ENCODE measurements at places on chromosomes 2 and 18. TPM values are rescaled to one million over a fixed set of nuclear protein-coding genes. Genes with fewer than 3 reads are reported as not detected.

Gene VWA3B
- total RNA-seq = not detected

Gene ADD2
- total RNA-seq = 7.0 TPM

Gene SLC40A1
- 40.3 TPM for total RNA-seq

Gene TGFA
- 1.7 TPM for total RNA-seq

Gene NCKAP1
- total RNA-seq = 288 TPM

Gene FEV
- not detected for total RNA-seq

Gene C18orf54
- 0.84 TPM for total RNA-seq

Gene DES
- 21,970 TPM for total RNA-seq

Gene COL4A4
- total RNA-seq = 5.3 TPM

Gene HOXD8
- total RNA-seq = 4.8 TPM

Gene DCAF17
- 15.6 TPM for total RNA-seq

Gene IFT172
- 12.1 TPM for total RNA-seq

Gene C2orf78
- total RNA-seq = not detected

GRCh38 chr2:134683561-134684112, 35.2 kb downstream of the TMEM163 start:
- H3K27ac ChIP-seq = no peak overlapping the region
- peak; percentile 37 for DNase-seq
- no peaks in the 10 kb centered on the region for H3K36me3 ChIP-seq
- no peaks in the 10 kb centered on the region for H3K27me3 ChIP-seq

GRCh38 chr2:127661072-127661649, 14.2 kb downstream of the LIMS2 start:
- H3K4me3 ChIP-seq = no peak overlapping the region
- DNase-seq = no peak
- H3K27ac ChIP-seq = peak overlapping the region; percentile 93
- peaks cover 100% of the 10 kb centered on the region for H3K4me1 ChIP-seq
- H3K27me3 ChIP-seq = no peaks in the 10 kb centered on the region

- H3K36me3 ChIP-seq = no peaks in the 10 kb centered on the region
- H3K4me1 ChIP-seq = peaks cover 13% of the 10 kb centered on the region
- no peak overlapping the region for H3K4me3 ChIP-seq
- H3K27me3 ChIP-seq = no peaks in the 10 kb centered on the region
Measured at GRCh38 chr2:42786561-42787345, 5.6 kb downstream of the HAAO start.

DNA sequence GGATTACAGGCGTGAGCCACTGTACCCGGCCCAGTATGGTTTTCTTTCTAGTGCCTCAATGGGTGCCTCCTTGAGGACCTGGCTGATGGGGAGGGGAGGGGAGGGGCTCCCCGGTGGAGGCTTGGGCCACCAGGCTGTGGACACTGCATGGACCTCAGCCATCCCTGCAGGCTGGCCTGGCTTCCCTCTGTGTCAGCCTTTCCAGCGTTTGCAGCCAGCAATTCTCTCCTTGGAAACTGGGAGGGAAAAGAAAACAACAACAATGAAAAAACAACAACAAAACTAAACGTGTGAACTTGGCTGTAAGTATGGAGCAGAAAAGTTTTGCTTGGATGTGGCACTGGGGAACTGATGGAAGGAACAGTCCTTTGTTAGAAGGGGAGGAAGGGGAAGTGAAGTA, 159.3 kb downstream of the GLI2 start:
- no peak overlapping the region for H3K27ac ChIP-seq
- H3K4me3 ChIP-seq = no peak overlapping the region
- H3K36me3 ChIP-seq = no peaks in the 10 kb centered on the region
- H3K27me3 ChIP-seq = no peaks in the 10 kb centered on the region
- peaks cover 8% of the 10 kb centered on the region for H3K4me1 ChIP-seq

- H3K27ac ChIP-seq = no peak overlapping the region
- H3K4me3 ChIP-seq = no peak overlapping the region
- H3K4me1 ChIP-seq = no peaks in the 10 kb centered on the region
- H3K27me3 ChIP-seq = no peaks in the 10 kb centered on the region
- no peaks in the 10 kb centered on the region for H3K36me3 ChIP-seq
Measured at GRCh38 chr2:196174404-196174803, 3.0 kb upstream of the STK17B start.

- H3K27ac ChIP-seq = no peak overlapping the region
- no peak for DNase-seq
- H3K4me1 ChIP-seq = no peaks in the 10 kb centered on the region
- H3K27me3 ChIP-seq = no peaks in the 10 kb centered on the region
Measured at GRCh38 chr2:29874745-29875144, 46.6 kb downstream of the ALK start.

GRCh38 chr18:37270038-37270665, 295.4 kb downstream of the CELF4 start:
- no peak overlapping the region for H3K4me3 ChIP-seq
- peaks cover 8% of the 10 kb centered on the region for H3K27me3 ChIP-seq
- H3K4me1 ChIP-seq = peaks cover 11% of the 10 kb centered on the region

- no peaks in the 10 kb centered on the region for H3K4me1 ChIP-seq
- no peaks in the 10 kb centered on the region for H3K27me3 ChIP-seq
- H3K4me3 ChIP-seq = no peak overlapping the region
- DNase-seq = no peak
- no peaks in the 10 kb centered on the region for H3K36me3 ChIP-seq
- H3K27ac ChIP-seq = no peak overlapping the region
Measured at GRCh38 chr2:29370173-29370572, 255.0 kb downstream of the CLIP4 start.

DNA sequence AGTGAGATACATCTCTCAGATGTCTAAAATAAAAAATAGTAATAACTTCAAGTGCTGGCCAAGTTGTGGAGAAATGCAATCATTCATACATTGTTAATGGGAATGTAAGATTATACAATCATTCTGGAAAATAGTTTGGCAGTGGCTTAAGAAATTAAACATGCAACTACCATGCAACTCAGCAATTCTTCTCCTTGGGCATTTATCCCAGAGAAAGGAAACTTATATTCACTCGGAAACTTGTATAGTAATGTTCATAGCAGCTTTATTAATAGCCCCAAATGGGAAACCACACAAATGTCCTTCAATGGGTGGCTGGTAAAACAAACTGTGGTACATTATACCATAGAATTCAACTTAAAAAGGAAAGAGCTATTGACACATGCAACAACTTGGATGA, 274.0 kb upstream of the SPRED2 start:
- H3K27me3 ChIP-seq = no peaks in the 10 kb centered on the region
- no peak overlapping the region for H3K4me3 ChIP-seq
- H3K36me3 ChIP-seq = no peaks in the 10 kb centered on the region
- DNase-seq = no peak
- peaks cover 3% of the 10 kb centered on the region for H3K4me1 ChIP-seq

- no peaks in the 10 kb centered on the region for H3K36me3 ChIP-seq
- H3K4me1 ChIP-seq = no peaks in the 10 kb centered on the region
- no peak overlapping the region for H3K4me3 ChIP-seq
- H3K27ac ChIP-seq = no peak overlapping the region
- no peaks in the 10 kb centered on the region for H3K27me3 ChIP-seq
- DNase-seq = peak; percentile 12
Measured at GRCh38 chr2:200259577-200259957, 46.9 kb upstream of the SPATS2L start.

GRCh38 chr2:202299712-202300111, 34.1 kb downstream of the NOP58 start:
- no peak overlapping the region for H3K4me3 ChIP-seq
- H3K27me3 ChIP-seq = no peaks in the 10 kb centered on the region
- DNase-seq = no peak
- no peak overlapping the region for H3K27ac ChIP-seq

DNA sequence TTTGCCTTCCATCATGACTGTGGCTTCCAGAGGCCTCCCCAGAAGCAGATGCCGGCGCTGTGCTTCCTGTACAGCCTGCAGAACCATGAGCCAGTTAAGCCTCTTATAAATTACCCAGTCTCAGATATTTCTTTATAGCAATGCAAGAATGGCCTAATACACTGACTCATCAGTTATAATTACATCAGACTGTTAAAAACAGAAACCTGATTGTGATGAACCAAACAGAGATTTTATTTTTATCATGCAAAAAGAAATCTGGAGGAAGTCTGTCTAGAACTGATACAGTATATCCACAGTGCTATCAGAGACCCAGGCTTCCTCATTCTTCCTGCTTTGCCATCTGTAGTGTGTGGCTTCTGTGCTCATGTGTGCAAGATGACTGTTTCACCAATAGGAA, 93.4 kb upstream of the MEX3C start:
- H3K4me3 ChIP-seq = no peak overlapping the region
- no peaks in the 10 kb centered on the region for H3K4me1 ChIP-seq
- H3K27me3 ChIP-seq = no peaks in the 10 kb centered on the region
- H3K27ac ChIP-seq = no peak overlapping the region
- no peak for DNase-seq

DNA sequence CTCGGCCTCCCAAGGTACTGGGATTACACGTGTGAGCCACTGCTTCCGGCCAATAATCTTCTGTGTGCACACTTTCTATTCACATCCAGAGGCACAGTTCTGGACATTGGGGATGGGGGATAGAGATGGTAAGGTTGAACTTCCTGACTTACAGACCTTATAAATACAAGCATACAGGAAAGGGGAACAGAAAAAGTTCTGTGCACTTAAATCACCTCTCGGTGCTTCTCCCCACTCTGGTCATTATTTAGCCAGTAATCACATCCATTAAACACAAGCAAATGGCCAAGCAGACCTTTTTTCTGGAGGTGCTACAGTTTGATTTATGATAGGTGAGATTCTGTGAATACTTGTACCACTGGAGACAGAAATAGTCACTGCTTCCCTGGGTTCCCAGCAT, 110.6 kb downstream of the CRIM1 start:
- H3K27me3 ChIP-seq = no peaks in the 10 kb centered on the region
- H3K4me1 ChIP-seq = peaks cover 18% of the 10 kb centered on the region
- peak; percentile 47 for DNase-seq
- no peak overlapping the region for H3K4me3 ChIP-seq

DNA sequence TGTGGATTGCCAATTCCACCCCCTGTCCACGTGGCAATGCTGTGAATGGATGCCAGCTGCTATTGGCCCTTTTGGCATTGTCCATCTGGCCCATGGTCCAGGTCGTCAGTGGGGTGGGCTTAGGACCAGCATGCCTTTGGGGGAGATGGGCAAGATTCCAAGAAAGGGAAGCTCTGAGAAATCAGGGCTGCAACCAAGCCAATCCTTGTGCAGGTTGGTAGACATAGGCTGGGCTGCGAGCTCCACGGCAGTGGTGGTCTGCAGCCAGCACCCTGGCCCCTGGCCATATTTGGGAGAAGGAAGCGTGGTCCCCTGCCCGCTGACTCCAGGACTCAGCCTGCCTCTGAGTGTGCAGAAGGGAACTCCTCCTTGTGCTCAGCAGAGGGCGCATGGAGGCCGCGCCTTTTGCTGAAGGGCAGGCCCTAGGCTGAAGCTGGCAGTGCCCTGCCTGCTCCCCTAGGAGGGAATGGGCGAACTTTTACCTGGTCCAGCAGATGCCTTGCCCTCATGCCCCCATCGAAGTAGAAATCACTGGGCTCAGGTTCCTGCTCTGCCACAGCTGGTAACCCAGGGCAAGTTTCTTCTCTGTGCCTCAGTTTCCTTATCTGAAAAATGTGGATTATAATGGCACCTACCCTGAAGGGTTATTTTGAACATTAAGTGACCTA, 5.4 kb downstream of the SPR start:
- H3K4me3 ChIP-seq = no peak overlapping the region
- no peak overlapping the region for H3K27ac ChIP-seq
- H3K36me3 ChIP-seq = peaks cover 19% of the 10 kb centered on the region
- peaks cover 28% of the 10 kb centered on the region for H3K4me1 ChIP-seq
- DNase-seq = no peak

DNA sequence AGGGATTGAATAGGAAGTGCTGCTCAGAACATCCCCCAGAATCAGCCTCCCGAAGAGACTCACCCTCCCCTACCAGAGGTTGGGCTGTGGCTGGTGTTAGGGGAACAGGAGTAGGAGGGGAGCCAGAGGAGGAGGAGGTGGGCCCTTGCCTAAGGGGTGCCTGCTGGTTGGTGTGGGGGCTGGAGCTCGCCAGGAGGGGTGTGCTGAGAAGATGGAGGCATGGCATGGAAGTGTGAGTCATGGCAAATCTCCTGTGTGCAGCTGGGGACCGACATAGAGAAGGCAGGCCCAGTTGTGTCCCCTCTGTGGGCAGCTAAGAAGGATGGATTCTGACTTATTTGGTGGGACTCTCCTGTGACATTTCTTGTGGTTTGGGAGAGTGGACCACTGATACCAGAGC, 73.7 kb downstream of the DGKD start:
- H3K36me3 ChIP-seq = no peaks in the 10 kb centered on the region
- no peak for DNase-seq
- no peak overlapping the region for H3K4me3 ChIP-seq
- no peak overlapping the region for H3K27ac ChIP-seq
- H3K4me1 ChIP-seq = peaks cover 46% of the 10 kb centered on the region

DNA sequence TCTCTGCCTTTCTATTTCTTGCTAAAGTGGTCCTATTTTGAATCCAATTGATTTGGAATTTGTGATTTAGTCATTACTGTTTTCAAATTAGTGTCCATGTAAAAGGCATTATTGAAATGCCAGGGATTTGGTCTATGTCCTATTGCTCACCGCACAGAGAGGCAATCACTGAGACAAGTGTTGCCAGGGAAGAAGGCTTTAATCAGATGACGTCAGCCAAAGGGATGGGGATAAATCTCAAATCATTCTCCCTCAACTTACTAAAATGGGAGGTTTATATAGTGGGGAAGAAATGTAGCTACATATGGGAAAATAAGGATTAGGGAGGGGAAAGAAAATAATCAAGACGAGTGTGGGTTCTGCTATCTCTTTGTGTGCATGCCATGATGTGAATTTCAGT, 9.6 kb downstream of the SERPINB12 start:
- no peaks in the 10 kb centered on the region for H3K27me3 ChIP-seq
- DNase-seq = no peak
- no peak overlapping the region for H3K4me3 ChIP-seq
- no peaks in the 10 kb centered on the region for H3K36me3 ChIP-seq
- no peak overlapping the region for H3K27ac ChIP-seq
- peaks cover 12% of the 10 kb centered on the region for H3K4me1 ChIP-seq

- no peaks in the 10 kb centered on the region for H3K4me1 ChIP-seq
- no peak overlapping the region for H3K27ac ChIP-seq
- peaks cover 13% of the 10 kb centered on the region for H3K36me3 ChIP-seq
Measured at GRCh38 chr18:56775701-56776100, 124.5 kb downstream of the WDR7 start.

GRCh38 chr2:183459466-183459865, 335.2 kb downstream of the NUP35 start:
- H3K4me1 ChIP-seq = no peaks in the 10 kb centered on the region
- no peak overlapping the region for H3K27ac ChIP-seq
- H3K4me3 ChIP-seq = no peak overlapping the region
- no peak for DNase-seq
- H3K27me3 ChIP-seq = no peaks in the 10 kb centered on the region
- no peaks in the 10 kb centered on the region for H3K36me3 ChIP-seq

DNA sequence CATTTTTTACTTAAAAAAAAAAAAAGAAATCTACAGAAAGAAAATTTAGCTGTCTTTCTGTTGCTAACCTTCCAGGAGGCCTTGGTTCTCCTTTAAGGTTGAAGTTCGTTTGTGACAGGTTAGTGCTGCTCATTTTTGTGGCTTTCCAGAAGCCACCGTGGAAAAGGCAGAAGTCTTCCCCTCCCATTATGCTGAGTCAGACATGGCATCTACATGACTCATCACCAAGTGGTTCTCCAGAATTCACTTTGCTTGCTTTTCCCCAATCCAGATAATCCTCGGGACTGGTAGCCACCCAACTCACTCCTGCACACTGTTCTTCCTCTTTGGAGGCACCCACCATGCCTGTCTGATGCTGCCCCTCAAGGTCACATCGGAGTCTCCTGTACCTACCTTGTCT, 228.7 kb downstream of the PIK3C3 start:
- H3K27me3 ChIP-seq = no peaks in the 10 kb centered on the region
- H3K4me1 ChIP-seq = no peaks in the 10 kb centered on the region
- no peaks in the 10 kb centered on the region for H3K36me3 ChIP-seq
- DNase-seq = no peak
